ENCODE measurements at places on chromosomes 3 and 15. TPM values are rescaled to one million over a fixed set of nuclear protein-coding genes. Genes with fewer than 3 reads are reported as not detected.

Gene AGTR1
- 13.3 TPM for total RNA-seq

DNA sequence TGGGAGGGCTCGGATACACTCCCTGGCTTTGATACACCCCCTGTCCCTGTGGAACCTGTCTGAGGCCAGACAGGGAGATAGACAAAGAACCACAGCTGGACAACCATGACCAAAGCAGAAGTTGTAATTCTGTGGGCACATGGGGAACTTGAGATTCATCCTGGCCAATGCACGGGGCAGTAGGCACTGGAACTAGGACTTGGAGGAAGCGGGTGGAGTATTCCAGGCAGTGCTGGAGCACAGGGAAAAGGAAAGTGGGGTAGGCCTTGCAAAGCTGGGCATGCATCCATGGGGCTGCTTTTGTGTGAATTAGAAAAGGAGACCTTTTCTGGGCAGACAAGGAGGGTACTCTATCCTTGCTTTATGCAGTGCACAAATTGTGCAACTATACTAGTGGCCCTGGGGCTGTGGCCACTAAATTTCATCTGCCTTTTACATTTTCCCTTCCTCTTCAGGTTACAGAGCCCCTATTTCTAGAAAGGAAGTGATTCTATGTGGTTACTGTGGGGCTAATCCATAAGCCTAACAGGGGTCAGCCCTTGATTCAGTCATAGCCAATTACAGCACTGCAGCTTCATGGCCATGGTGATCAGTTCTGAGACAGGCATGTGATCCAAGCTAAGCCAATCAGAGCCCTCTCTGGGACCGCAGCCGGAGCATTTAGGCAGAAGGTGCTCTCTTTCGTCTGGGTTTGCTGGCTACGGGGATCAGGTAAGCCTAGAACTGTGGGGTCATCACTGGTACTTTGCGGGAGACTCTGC lies 21.0 kb downstream of the CRABP1 start:
- H3K27ac ChIP-seq = no peak overlapping the region
- no peaks in the 10 kb centered on the region for H3K36me3 ChIP-seq
- H3K27me3 ChIP-seq = peaks cover 50% of the 10 kb centered on the region
- H3K4me3 ChIP-seq = no peak overlapping the region

GRCh38 chr3:187377842-187378241 lies 9.7 kb downstream of the RTP4 start:
- H3K4me3 ChIP-seq = no peak overlapping the region
- H3K27ac ChIP-seq = no peak overlapping the region
- no peaks in the 10 kb centered on the region for H3K36me3 ChIP-seq
- no peak for DNase-seq
- H3K4me1 ChIP-seq = no peaks in the 10 kb centered on the region

GRCh38 chr3:29972320-29972993 lies 633.9 kb upstream of the TGFBR2 start:
- no peak for DNase-seq
- peaks cover 14% of the 10 kb centered on the region for H3K4me1 ChIP-seq
- H3K36me3 ChIP-seq = no peaks in the 10 kb centered on the region
- no peak overlapping the region for H3K4me3 ChIP-seq
- no peaks in the 10 kb centered on the region for H3K27me3 ChIP-seq
- H3K27ac ChIP-seq = peak overlapping the region; percentile 54

- DNase-seq = no peak
- peaks cover 16% of the 10 kb centered on the region for H3K4me1 ChIP-seq
- no peaks in the 10 kb centered on the region for H3K27me3 ChIP-seq
These were observed 185.2 kb downstream of the MEIS2 start for GRCh38 chr15:36914960-36915808.

All from osteoblast (primary cell).